ENCODE measurements at places on chromosomes 16 and 17.

- peak; percentile 80 for DNase-seq
These were observed 3.7 kb downstream of the TMEM101 start for GRCh38 chr17:44010966-44011647.

GRCh38 chr17:80009391-80010282 is 26.0 kb downstream of the TBC1D16 start:
- no peak for DNase-seq

GRCh38 chr16:29126057-29126494 is 141.2 kb downstream of the LAT start:
- DNase-seq, result no peak

DNA sequence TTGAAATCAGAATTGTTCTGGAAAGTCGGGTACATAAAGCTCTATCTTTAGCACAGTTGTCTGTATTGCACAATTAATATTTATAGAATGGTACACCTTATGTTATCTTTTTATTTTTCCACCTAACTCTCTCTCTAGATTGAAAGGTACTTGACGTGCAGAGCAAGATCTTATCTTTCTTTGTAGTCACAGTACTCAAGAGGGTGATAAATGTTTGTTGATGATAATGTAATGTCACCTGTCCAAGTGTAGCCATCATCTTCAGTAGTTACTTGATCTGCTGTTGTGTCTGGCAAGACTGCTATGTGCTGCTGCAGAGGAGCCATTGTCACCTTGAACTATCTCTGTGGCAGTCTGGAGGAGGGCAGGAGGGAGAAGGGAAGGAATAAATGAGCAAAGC is 5.3 kb downstream of the HMOX2 start:
- no peak for DNase-seq

DNA sequence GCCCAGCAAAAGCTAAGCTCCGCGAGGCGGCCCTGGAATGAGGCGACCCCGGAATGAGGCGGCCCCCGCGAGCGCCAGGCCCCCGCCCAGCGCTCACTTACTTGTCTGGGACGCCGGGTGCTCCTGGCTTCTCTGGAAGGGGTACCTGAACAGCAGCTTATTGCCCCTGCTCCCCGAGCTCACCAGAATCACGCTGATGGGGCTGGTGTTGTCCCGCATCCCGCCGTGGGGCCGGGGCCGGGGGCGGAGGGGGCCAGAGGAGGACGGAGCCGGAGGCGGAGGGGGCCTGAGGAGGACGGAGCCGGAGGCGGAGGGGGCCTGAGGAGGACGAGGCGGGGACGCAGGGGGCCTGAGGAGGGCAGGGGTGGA is 440 bp downstream of the NPRL3 start:
- peak; percentile 44 for DNase-seq

DNA sequence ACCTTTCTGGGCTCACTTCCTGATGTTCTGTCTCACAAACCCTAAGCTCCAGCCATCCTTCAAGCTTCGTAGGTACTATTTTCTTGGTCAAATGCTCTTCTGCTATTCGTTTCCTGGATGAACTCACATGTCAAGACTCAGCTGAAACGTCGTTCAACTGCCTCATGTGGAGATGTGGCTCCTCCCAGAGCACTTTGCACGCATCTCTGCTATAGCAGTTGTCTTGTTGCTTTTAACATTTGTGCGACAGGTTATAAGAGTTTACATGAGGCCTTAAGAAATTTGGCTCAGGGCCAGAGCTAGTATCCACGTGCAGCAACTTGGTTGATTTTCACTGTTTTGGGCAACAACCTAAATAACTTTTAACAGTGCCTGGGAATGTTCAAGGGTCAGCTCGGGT is 2.8 kb upstream of the KRT40 start:
- no peak for DNase-seq

DNA sequence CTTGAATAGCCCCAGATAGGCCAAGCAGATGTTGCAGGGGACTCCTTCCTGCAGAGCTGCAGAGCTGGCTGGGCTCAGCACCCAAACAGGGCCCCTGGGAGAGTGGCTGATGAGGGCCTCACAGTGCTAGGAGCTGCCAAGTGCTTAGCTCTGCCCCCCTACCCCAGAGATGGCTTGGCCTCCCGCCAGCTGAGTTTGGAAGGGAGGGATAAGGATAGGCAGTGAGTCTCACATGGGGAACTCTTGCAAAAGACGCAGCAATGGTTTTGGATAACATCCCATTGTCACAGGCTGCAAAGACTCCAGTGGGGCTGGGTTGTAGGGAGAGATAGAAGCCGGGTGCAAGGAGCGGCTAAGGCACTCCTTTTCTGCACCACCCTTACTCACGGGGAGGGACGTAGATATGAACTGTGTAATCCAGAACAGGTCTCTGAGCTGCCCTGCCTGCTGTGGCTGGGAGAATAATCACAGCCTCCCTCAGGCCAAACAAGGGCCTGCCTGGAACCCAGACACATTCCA is 52.9 kb upstream of the MAF start:
- DNase-seq, result no peak

DNA sequence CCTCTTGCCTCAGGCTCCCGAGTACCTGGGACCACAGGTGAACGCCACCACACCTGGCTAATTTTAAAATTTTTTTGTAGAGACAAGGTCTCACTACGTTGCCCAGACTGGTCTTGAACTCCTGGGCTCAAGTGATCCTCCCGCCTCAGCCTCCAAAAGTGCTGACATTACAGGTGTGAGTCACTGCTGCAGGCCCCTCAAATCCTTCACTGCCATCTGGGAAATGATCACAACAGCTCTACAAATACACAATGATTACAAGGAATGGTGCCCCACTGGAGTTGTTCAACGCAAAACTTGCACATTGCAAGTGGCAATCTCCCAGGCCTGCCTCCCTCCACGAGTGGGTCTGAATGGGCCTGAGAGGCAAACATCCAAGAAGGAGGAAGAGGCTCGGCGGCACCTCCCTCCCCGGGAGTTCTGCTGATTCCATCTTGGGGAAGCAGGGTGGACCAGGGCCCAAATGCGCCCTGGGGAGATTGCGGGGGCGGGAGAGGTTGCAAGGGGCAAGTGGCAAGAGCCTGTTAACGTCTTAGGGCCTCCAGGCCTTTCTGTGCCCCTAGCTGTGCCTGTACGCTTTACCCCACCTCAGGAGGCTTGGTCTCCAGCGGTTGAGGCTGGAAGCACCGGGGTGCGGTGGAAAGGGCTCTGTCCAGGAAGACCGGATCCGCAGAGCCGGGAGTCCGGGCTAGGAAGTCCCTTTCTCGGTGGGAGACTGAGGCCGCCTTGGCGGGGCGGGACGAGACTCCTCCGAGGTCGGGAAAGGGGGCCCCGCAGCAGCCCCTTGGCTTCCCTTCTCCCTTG is 656 bp upstream of the IGFBP4 start:
- no peak for DNase-seq

- DNase-seq, result peak; percentile 51
These were observed 29.7 kb upstream of the LGALS9 start for GRCh38 chr17:27601069-27601974.

- peak; percentile 57 for DNase-seq
These were observed 67.9 kb downstream of the N4BP1 start for GRCh38 chr16:48542020-48542473.

Measured in foreskin fibroblast (primary cell).